ENCODE measurements at places on chromosomes 1 and 21. TPM values are rescaled to one million over a fixed set of nuclear protein-coding genes. Genes with fewer than 3 reads are reported as not detected.

DNA sequence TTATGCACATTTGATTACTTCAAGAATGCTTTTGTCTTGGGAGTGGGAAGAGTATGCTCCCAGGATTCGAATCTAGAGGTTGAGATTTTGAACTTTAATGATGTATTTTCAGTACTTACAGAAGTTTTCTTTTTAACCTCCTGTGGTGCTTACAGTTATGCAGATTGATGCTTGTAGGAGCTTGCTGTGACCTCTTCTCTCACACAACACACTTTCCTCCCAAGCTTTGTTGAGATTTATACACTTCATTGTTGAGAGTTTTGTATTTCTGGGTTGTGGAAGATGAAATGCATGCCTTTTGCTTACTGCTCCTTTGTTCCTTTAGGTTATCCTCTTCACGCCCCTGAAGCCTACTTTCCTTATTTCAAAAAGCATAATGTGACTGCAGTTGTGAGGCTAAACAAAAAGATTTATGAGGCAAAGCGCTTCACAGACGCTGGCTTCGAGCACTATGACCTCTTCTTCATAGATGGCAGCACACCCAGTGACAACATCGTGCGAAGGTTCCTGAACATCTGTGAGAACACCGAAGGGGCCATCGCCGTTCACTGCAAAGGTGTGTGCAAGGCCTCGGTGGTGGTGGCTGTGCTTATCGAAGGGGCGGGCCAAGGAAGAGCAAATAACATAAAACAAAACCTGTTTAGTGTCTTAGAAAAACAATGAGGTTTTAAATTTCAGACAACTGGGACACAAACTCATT, 75.5 kb upstream of the GPR88 start:
- DNase-seq = no peak

DNA sequence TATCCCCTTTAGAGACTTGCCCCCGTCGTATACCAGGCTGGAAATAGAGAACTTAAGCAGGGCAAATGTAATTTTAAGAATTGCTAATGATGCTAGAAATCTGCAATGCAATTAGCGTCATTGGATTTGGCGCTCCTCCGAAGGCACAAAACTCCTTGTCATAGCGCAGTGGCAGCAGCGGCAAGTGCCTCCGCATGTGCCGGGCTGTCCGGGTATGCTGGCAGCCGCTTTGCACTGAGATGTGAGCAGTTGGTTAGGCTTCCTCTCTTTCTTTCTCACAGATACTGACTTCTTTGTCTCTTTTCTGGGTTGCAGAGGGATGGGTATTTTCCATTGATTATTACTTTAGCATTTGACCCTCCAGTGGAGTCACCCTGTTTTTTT, 193.4 kb upstream of the LMO4 start:
- DNase-seq = no peak

The TMEM240 gene
- total RNA-seq = not detected

The IFNLR1 gene
- 8.3 TPM for total RNA-seq

DNA sequence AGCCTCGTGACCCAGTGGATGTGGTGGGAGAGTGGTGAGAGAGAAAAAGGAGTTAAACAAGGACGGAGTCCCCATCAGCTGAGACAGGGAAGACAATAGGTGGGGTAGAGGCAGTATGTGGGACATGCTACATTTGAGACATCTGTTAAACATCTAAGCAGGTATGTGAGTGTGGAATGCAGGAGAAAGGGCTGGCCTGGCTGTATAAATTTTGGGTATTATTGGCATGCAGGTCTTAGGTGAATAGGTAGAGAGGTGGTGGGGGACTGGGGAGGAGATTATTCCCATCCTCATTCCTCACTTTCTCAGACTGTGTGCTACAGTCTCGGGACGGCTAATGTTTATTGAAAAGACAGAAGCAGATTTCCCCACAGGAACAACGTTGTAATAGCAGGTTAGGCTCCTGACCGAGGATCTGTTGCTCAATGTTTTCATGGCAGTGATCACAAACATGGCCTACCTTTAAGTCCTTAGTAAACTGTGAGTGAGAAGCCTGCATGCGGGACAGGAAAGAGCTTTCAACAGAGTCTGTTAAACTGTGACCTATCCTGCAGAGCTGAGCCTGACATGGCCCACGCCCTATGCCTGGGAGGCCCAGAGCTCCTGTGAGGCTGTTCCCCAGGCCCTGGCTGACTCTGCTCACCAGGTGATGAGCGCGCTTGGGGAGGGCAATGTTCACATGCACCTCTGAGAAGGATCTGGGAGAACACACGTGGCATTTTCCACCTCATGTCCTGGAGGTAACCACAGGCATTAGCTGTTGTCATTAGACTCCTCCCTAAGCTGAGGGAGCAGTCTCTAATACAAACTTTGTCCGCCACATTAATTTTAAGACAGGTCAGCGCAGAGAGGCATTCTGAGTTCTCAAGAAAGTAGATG, 16.5 kb downstream of the VSIG8 start:
- no peak for DNase-seq

The ERICH3 gene
- 0.09 TPM for total RNA-seq

GRCh38 chr1:104195395-104195794, 445.7 kb downstream of the AMY1C start:
- no peak for DNase-seq

DNA sequence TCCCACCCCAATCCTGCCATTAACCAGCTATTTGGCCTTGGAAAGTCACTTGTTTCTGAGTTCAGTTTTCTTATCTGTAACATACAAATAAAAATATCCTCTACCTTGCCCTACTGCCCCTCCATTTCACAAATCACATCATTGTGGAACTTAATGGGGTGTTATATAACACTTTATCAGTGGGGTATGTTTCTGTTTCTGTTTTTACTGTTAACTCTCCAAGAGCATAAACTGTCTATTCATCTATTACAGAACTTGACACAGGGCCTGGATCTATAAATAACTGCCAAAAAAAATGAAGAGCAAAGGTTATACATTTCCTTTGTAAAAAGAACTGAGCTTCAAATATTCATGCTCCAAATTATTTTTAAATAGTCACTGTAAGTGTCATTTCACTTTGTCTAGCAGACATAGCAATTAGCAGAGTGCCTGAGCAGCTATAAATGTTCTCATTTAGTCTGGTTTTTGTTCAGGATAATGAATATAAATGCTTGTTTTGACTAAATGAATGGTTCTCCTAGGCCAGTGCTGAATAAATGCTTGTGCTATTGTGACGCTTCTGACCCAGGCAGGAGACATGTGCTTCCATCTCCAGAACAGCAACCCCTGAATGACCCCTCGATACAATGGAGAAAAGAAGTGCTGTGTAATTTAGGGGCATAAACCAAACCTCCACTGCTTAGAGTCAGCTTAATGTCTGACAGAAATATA, 7.4 kb downstream of the PIGM start:
- DNase-seq = no peak

The TNFRSF1B gene
- 18.3 TPM for total RNA-seq

GRCh38 chr1:144101397-144102045, 129.7 kb upstream of the FAM72C start:
- DNase-seq = peak; percentile 66

GRCh38 chr1:116889380-116889779, 20.3 kb upstream of the PTGFRN start:
- no peak for DNase-seq

GRCh38 chr1:206903687-206904086, 6.4 kb downstream of the IL24 start:
- no peak for DNase-seq

- no peak for DNase-seq
Observed at GRCh38 chr1:36476945-36477344, 5.8 kb downstream of the CSF3R start.

The NBPF4 gene
- not detected for total RNA-seq

- no peak for DNase-seq
Observed at GRCh38 chr1:16073490-16074119, at the start of gene FAM131C. FAM131C (minus strand) TSS chr1:16073651; CDS start chr1:16073442, 209 bp downstream.

DNA sequence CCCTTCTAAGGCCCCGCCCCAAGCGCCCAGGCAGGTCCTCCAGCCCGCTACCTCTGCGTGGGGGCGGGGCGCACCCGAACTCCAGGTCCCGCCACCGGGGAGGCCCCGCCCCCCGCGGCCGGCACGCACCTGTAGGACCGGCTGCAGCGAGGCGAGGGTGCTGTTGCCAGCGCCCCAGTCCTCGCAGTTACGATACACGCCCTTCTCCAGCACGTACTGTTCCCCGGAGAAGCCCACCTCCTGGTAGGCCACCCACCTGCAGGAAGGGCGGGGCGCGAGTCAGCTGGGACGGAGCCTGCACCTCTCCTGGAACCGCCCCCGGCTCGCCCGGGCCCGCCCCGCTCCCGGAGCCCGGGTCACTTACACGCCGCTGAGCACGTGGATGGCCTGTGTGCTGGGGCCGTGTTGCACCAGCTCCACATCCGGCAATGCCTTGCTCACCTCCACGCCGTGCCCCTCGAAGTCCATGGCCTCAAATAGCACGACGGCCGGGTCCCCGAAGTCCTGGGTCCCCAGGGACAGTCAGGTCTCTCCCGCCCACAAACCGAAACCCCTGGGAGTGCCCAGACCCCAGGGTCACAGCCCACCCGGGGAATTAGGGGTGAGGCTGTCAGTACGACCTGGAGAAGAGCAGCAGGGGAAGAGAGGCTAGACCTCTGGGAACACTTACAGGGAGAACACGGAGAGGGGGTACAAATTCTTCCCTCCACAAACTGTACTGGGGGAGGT, 17.3 kb downstream of the CRYBG2 start:
- peak; percentile 91 for DNase-seq

The GUCA2A gene
- total RNA-seq = not detected

DNA sequence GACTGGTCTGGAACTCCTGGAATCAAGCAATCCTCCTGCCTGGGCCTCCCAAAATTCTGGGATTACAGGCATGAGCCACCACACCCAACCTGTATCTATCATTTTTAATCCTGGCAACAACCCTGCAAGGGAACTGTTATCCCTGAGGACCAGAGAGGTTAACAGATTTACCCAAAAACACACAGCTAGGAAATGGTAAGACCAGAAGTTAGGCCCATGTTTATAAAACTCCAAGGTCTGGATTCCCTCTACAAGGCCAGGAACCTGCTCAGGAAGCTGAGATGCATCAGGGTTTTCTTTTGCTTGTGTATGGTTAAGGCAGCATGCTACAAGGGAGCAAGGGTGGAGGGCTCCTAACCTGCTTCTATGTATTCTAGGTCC, 17.8 kb upstream of the TTC39A start:
- DNase-seq = no peak

GRCh38 chr1:104884939-104885338, 1135.2 kb downstream of the AMY1C start:
- DNase-seq = no peak

- DNase-seq = no peak
Observed at GRCh38 chr1:31912839-31913239, 25.3 kb downstream of the PTP4A2 start.

The MRPL9 gene
- 21.3 TPM for total RNA-seq

The CRP gene
- 3,661 TPM for total RNA-seq

The PDE4DIP gene
- total RNA-seq = 37.6 TPM

DNA sequence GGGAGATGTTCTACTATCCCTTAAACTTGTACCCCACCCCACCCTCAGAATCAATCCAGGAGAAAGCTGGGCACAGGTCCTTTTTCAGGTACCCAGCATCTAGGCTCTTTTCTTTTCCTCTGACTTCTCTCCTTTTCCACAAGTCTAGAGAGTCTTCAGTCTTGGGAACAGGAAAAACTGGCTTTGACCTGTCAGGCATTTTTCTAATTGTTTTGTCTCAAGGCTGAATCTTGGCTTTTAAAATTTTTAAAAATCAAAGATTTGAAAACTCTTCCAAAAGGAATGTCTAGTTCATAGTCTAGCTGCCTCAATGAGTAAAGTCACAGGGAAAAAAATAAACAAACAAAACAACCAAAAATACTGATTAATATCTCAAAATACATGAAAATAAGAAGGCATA, 161.5 kb downstream of the HFM1 start:
- no peak for DNase-seq

The LEMD1 gene
- total RNA-seq = not detected

GRCh38 chr1:72516826-72517225, 234.5 kb upstream of the NEGR1 start:
- DNase-seq = no peak

The SMIM12 gene
- total RNA-seq = 30.5 TPM

DNA sequence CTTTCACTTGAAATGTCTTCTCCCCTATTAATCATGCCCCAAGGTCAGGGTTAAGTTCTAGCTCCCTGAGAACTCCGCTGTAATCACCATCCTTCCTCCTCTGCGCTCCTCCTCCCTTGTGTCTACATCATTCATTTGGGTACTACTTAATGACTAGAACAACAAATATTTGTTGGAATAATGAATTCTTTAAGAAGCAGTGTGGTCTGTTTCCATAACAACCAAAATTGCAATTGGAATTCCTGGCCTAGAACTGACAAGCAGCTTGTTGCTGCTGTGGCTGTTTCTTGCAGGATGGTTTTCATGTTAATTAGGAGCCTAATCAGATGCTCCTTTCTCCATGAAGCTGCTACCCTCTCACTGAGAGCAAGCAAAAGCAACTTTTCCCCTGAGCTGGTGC, 192.5 kb downstream of the ZZZ3 start:
- no peak for DNase-seq

- DNase-seq = no peak
Observed at GRCh38 chr1:44790968-44791801, 3.2 kb upstream of the BEST4 start.

DNA sequence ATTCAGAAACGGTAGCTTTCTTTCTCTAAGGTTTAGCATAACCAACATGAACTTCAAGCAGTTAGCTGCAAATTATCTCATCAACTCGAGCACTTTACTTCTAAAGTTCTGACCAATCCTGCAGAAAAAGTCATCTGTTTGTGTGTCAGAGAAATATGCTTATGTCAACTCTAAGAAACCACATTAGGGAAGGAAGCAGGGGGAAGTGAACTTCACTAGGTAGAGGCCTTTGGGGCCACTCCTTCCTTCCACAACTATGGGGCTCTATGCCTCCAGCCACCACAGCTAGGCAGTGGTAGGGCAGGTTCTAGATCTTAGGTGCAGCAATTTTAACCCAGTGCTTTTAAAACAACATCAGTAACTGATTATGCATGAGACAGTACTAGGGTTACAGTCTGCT, 375.9 kb downstream of the DSCAM start:
- DNase-seq = no peak

The AVPR1B gene
- total RNA-seq = not detected

DNA sequence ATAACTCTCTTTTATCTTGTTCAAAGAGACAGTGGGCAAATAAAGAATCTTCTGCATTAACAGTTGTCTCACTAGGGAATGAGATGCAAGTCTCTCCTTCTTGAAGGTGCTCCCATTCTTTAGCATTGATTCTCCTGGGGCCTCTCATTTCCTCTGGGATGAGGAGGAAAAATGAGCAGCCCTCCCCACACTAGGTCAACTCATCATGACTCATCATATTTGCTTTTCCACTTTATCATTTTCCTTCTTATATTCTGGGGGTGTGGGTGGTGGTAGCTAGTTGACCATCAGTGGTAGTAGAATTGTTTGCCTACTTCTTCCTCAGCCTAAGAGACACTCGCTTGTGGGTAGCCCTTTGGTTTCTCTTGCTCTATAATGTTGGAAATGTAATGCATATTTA, 182.0 kb upstream of the C1orf87 start:
- no peak for DNase-seq

DNA sequence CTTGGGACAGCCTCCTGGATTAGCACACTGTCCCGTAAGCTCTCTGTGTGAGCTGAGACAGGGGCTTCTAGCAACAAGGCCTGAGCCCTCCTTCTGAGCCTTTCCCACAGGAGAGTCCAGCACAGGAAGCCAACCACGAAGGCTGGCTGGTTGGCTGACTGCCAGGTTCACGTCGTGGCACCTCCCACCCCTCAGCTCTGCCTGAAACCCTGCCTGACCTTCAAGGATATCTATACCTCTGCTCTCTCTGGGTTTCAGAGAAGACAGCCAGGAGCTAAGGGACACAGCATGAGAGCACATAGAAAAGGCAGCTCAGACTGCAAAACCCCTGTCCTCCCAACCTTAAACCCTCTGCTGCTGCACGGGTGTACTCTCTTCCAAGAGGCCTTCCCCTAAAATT, 13.9 kb downstream of the DLGAP3 start:
- no peak for DNase-seq

GRCh38 chr1:206933333-206933945, 11.7 kb upstream of the FCMR start:
- no peak for DNase-seq

The TRIM33 gene
- 15.5 TPM for total RNA-seq

Measured in right lobe of liver (tissue), 6 donors.